ENCODE measurements at places on chromosomes 4 and X. TPM values are rescaled to one million over a fixed set of nuclear protein-coding genes. Genes with fewer than 3 reads are reported as not detected.

GRCh38 chr4:151458148-151458547 lies 49.2 kb downstream of the FHIP1A start:
- no peak for DNase-seq

DNA sequence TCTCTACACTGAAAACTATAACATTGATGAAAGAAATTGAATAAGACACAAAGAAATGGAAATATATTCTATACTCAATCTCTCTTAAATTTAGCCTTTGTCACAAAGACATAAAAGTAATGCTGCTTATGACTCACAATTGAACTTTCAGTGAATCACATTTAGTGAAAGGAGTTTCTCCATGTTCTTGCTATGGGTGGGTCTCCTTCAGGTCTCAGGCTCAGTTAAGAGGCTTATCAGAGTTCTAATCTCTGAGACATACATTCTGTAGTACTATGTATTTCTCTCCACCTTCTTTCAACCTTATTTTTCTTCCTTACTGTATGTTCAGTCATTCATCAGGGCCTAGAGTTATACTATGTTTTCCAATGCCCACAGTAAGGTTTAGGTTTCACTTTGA lies 220.9 kb downstream of the DTHD1 start:
- no peak for DNase-seq

- DNase-seq: no peak
Measured at GRCh38 chr4:25970691-25971432, 56.8 kb downstream of the SMIM20 start.

The NAT8L gene
- not detected for total RNA-seq

DNA sequence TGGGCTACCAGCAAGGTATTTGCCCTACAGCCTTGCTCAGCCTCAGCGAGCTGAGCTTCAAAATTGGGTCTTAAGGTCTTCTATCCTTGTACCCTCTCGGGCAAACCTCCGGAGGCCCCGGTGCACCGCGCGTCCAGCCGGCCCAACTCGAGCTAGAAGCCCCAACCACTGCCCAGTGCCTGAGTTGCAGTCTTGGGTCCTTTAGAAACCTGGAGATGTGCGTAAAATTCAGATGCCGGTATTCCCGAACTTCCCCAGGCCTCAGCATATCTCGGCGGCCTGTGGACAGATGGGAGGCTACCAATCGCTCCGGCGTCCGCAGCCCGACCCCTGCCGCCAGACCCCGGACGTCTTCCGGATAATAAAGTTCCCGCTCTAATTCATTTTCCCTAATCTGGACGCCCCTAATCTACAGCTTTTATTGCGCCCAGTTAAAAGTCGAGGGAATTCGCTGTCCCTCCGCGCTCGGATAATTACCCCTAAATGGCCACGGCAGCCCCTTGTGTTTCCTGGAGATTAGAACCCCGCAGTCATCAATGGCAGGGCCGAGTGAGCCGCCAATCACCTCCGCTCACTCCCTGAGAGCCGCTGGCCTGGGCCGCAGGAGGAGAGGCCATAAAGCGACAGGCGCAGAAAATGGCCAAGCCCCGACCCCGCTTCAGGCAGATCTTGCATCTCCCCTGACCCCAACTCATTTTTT lies 1.5 kb upstream of the MSX1 start:
- DNase-seq: no peak

- DNase-seq: no peak
Measured at GRCh38 chr4:32163125-32163524, 1443.0 kb downstream of the PCDH7 start.

- DNase-seq: no peak
Measured at GRCh38 chr4:10279261-10279660, 162.7 kb upstream of the WDR1 start.

The SSX4 gene
- not detected for total RNA-seq

GRCh38 chr4:158729716-158730559 lies 6.7 kb upstream of the PPID start:
- DNase-seq: peak; percentile 75

The KLHL4 gene
- 1.7 TPM for total RNA-seq

DNA sequence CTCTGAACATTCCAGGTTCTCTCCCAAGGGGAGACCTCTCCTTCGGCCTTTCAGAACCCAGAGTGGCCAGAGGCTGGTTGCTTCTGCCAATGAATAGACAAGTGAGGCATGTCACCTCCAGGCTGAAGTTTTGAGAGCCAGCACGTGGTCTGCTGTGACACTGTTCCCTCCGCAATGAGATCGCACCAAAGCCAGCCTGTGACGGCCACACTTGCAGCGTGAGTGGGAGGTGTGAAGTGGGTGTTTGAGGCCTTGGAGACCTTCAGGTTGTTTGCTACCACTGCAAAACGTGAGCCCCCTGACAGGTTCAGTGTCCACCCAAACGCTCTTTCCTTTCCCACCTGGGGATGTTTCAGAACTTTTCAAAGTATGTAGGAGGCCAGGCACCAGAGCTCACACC lies 81.0 kb downstream of the WFS1 start:
- no peak for DNase-seq

- DNase-seq: no peak
Measured at GRCh38 chr4:2931512-2932301, 31.5 kb downstream of the NOP14 start.

GRCh38 chr4:22237155-22237751 lies 278.6 kb downstream of the ADGRA3 start:
- peak; percentile 13 for DNase-seq

GRCh38 chrX:37921758-37922157 lies 74.4 kb upstream of the DYNLT3 start:
- peak; percentile 66 for DNase-seq

DNA sequence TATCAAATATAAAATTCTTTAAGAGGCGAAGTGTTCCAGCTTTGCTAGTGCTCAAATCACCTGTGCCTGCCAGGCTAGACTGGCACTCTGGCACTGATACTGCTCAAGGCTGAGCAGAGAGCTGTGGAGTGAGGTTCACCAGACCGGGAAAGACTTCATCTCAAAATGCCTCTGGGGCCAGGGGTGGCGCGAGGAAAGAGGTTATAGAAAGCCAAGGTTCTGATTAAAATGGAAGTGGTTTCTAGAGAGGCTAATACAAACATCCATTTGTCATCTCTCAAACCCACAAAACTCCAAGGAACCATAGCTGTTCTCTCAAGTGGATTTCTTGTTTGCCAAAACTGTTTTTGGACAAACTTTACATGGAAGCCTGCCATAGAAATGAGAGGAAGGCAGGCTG lies 41.5 kb downstream of the F11 start:
- DNase-seq: no peak

DNA sequence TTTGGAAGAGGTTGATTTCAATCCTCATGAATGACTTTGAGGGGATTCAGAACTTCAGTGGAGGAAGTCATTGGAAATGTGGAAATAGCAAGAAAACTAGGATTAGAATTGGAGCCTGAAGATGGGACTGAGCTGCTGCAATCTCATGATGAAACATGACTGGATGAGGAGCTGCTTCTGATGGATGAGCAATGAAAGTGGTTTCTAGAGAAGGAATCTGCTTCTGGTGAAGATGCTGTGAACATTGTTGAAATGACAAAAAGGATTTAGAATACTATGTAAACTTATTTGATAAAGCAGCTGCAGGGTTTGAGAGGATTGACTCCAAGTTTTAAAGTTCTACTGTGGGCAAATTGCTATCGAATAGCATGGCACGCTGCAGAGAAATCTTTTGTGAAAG lies 27.1 kb downstream of the EVC start:
- peak; percentile 32 for DNase-seq

- DNase-seq: peak; percentile 48
Measured at GRCh38 chr4:143355540-143356217, 19.0 kb downstream of the GAB1 start.

The SLC9A7 gene
- 76.4 TPM for total RNA-seq

DNA sequence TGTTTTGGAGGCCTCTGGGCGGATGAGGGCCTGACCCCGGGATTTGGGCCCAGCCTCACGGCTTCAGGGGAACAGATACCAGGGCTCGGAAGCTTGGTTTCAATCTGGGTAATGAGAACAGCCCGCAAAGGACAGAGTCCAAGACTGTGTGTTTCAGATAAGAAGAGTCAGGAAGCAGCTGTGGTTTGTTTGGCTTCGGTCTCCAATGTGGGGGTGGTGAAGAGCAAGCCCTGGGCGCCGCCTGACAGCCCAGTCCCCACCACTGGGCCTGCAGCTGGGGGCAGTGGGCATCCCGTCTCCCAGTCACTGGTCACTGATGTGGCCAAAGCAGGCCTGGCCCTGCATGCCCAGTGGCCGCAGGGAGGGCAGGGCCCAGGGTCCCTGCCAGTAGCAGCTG lies 9.1 kb downstream of the WFS1 start:
- peak; percentile 65 for DNase-seq

DNA sequence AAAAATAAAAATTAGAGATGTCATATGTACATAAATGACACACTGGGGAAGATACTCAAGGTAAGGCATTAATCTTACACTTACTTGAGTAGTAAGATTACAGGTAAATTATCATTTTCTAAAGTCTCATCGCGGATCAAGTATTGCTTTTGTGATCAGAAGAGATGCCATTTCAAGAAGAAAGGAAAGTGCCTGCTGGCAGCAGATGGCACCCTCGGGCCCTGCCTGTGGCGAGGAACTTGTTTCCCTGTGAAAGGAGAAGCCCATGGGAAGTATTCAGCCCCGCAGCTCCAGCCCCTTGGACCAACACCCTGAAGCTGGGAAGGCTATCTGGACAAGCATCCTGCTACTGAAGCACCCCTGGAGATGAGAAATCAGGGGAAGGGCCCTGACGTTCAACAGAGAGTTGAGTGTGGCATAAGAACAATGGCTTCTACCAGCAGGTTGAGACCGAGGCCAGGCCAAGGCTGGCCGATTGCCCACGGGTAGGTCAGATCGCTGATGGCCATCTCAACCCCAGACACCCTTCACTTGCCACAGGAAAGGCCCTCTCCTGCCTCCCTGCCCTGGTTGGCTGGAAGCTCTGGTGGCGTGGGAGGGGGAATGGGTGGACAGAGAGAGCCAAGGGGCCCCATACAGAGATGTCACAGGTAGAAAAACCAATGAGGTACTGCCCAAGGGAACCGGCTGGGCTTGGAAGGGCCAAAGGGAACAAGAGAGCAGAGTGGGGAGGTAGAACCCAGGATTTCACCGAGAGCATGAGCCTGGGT lies 18.8 kb upstream of the MXD4 start:
- no peak for DNase-seq

The F9 gene
- total RNA-seq: not detected

DNA sequence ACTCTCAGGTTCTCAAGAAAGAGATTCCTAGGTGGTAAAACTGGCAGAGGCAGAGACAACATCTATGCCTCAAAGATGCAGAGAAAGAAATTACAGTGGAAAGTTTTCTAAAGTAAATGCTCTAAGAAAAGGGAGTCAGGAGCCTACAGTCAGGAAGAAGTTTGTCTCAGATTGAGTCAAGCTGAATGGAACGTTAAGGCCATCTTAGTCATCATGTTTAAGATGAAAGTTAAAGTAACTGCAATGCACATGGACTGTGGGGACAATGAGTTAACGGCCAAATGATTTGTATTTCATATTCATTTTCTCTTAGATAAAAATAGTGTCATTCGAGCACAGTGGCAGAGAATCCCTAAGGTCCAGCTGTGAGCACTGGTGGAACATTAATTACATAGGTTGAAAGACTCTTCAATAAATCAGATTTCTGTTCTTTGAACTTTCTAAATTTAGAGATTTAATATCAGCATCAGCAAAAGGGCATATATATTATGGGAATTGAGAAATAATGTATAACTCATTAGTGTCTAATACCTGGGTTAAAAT lies 384.6 kb downstream of the DTHD1 start:
- DNase-seq: no peak

The FOXR2 gene
- total RNA-seq: not detected

DNA sequence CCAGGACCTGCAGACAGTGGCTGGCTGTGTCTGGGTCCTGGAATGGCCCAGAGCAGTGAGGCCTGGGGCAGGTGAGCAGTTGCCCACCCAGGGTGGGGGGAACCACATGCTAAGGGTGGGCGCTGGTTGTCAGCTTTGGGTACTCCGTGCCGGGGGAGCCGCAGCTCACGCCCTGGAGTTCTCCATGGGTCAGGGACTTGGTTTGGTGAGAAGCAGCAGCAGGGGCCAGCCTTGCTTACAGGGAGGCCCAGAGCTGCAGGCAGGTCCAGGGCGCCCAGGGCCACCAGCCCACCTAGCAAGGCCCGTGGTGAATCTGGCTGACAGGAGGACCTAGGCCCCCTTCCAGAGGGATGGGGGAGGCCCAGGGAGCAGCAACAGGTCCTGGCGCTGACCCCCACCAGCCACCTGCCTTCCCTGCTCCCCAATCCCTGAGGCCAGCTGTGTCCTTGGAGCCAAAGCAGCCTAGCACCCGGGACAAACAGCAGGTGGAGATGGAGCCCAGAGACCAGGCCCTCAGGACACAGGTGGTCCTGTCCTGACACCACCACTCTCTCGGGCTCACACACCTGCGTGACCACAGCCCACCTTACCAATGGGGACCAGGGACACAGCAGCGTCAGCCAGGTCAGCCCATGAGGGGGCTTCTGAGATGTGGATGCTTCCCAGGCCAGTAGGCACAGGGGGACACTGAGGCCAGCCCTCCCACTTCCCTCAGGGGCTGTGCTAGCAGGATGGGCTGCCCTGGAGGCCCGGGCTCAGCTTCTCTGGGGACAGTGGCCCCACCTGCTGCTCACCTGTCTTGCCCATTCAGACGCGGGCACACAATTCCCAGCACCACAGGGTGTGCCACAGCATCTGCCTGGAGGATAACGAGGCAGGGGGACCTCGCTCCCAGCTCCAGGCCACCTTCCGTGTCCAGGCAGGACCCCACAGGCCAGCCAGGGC lies 3.5 kb downstream of the MXD4 start:
- DNase-seq: no peak

DNA sequence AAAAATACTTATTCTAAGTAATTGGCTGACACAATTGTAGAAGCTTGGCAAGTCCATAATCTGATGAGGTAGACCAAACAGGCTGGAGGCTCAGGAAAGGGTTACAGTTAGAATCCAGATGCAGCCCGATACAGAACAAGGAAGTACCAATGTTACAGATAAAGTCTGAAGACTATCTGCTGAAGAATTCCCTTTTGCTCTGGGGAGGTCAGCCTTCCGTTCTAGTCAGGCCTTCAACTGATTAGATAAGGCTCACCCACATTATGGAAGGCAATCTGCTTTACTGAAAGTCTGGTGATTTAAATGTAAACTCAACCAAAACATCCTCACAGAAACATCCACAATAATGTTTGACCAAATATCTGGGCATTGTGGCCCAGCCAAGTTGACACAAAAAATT lies 7.4 kb upstream of the DYNLT3 start:
- DNase-seq: no peak

GRCh38 chr4:120304801-120305200 lies 238.2 kb upstream of the MAD2L1 start:
- DNase-seq: no peak

The OCIAD1 gene
- total RNA-seq: 86.9 TPM

DNA sequence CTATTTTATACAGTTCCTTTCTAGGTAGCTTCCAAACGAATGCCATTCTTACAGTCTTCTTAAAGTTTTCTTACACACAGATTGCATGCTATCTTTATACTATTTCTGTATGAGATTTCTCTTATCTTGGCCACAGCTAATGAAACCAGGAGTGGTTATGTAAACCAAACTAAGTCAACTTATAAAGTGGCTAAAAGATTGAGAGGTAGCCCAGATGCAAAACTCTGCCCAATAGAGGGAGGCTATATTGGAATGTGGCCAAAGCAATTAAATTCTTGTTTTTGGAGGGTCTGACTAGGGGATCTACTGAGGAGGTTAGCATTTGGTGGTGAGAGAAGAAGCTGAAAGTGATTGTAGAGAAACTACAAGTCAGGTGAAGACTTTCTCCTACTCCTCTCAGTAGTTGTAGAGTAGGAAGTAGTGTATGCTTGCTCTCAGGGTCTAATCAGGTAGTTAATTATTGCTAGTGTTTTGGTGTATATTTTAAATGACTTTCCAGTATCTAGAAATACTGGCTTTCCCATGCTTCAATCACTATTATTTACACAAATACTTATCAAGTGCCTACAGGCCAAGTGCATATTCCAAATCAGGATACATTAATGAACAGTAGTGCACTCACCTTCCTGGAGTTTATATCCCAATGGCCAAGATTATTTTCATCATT lies 104.2 kb upstream of the HPGD start:
- DNase-seq: no peak
